ENCODE measurements at places on chromosomes 5 and 9.
A peak's percentile ranks its signal among the peaks of the same experiment; 100 is the strongest.

DNA sequence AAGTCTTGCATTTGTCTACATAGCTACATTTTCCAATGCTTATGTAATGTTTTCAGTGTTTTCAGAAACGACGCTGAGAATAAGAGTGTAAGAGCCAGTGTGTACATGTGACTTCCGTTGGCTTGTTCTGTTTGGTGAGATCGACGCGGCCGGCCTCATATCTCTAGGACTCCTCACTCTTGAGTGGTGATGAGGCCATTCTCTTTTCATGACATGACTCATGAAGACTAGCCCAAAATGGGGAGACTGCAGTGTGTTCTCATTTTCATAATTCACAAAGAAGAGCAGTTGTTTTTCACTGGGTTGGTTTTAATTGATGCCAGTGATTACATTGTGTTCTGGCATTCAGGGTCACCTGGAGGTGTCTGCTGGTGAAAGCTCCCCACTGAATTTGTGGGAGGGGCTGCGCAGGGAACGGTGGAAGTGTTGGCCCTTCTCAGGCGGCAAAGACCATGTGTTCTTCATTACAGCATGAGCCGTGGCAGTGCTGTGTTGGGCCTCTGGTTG is 131.5 kb upstream of the OTULINL start:
- no peak for DNase-seq

DNA sequence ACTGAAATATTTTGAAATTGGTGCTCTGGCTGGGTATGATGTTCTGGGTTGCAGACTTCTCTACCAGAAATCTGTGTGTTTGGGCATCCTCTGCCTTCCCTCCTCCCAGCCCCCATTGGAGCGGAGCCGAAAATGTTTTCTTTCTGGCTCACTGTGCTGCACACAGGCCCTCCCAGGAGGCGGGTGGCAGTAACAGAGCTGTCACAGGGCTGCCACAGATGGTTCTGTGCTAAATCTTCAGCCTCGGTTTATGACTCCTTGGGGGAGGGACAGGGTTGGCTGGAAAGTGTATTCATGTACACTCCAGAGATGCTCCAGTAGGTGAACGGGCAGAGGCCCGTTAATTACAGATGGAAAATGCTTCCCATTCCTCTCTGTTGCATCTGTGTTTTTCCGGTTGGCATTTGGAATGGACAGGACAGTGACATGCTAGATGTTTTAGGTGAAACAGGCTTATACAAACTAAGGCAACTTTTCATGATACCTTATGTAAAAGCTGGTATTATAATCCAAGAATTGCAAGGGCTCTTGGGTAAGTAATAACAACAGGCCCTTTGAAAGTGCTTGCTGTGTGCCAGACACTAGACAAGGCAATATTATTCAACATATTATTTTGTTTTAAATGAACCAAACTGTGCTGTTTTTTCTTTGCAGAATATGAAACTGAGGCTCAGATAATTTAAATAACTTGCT is 180.2 kb downstream of the ADCY2 start:
- DNase-seq = no peak

GRCh38 chr9:5854063-5854790 is 21.3 kb upstream of the ERMP1 start:
- DNase-seq = no peak

DNA sequence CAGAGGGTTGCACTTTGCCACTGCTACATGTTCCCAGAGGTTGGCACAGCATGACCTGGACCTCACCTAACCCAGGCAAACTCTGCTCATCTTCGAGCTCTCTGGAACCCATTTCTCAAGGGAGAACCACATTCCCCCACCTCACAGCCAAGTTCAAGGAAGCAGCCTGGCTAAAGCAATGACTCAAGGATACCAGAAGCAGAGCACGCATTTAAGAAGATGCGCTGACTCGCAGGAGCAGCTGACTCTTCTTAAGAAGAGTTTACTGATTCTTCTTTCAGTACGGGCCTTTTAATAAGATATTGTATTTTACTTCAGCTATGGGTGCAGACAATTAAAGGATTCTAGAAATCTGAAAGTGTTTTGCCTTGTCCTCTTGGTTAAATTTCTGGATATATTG is 4.1 kb upstream of the SEMA5A start:
- no peak for DNase-seq

DNA sequence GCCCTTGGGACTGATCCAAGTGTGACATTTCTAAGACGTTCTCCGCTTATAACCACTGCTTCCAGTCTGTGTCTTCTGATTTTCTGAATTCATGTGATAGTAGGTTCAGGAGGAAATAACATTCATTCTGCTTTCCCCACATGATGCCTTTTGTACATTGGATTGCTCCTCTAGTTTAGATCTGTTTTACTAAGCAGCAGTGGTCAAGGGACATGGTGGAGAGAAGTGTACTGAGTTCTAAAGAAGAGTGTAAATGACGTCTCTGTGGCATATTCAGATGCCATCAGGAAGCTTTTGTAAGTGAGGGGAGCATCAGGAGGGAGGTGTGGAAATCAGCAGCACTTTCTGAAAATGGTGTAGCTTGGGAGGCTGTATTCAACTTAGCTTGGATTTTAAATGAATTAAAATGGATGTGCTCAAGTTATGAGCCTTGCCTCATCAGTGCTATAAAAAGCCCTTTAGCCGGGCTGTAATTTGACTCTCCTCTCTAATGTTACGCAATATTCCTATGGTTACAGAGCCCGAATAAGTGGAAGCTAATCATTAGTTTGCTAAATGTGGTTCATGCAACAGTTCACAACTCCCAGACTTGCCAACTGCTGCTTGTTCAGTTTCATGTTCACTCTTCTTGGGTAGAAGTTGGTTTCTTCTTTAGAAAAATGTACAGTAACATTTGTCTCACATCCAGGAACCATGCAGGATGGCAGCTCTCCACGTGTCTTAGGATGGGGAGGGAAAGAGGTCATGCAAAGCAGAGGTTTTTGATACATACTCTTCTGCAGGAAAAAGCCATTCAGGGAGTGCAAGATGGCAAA is 281.3 kb downstream of the ARHGAP26 start:
- peak; percentile 20 for DNase-seq

Data from Calu3 (cell line).